NCI-H146 (cell line): ENCODE measurements at places on chromosomes 5 and 9.

DNA sequence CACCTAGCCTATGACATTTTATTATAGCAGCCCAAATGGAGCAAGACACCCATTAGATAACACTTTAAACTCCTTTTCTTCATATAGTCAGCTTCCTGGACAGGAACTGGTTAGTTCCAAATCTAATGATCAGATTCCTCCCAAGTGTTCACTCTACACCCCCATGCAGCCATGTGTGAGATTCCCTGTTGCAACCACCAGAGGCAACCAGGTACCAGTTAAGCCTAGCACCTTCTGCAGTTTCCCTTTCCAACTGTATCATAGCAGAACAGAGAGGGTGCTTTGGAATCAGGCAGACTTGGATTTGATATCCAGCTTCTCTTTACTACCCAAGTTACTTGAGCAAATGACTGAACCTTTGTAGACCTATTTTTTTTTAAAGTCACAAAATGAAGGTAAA is 296.6 kb upstream of the PCSK5 start:
- DNase-seq: no peak

- no peak for DNase-seq
Observed at GRCh38 chr5:32476891-32477290, 32.4 kb upstream of the ZFR start.

- DNase-seq: no peak
Observed at GRCh38 chr9:96852676-96853075, 1.6 kb downstream of the ZNF782 start.

- no peak for DNase-seq
Observed at GRCh38 chr9:135365013-135365768, 114.4 kb upstream of the PPP1R26 start.

DNA sequence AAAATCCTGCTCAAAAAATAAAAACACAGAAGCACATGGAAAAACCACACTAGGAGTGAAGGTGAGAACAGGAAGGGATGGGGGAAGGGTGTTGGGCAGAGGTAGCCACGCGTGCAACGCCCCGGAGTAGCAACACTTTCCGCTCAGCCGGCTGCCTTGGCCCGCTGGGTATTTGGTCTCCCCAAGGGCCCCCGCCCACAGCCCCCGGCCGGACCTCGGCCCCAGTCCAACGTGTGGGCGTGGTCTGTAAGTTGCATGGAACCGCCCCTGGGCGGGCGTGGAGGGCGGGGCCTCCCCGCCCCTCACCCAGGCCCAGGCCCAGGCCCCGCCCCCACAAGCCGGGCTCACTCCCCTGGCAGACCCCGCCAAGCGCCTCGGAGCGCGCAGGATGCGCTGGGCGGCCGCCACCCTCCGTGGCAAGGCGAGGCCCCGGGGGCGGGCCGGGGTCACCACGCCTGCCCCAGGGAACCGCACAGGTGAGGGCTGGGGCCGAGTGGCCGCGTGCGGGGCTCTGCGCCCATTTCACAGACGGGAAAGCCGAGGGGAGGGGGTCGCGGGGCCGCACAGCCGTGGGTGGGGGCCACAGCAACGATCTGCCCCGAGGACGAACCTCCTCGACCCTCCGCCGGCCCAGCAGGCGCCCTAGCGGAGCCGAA is at the start of gene SUSD3:
Gene SUSD3 (plus strand): TSS at position 347 of the 656 bp plus-strand sequence. CDS start 42 bp downstream, at position 389.
- DNase-seq: peak; percentile 67

DNA sequence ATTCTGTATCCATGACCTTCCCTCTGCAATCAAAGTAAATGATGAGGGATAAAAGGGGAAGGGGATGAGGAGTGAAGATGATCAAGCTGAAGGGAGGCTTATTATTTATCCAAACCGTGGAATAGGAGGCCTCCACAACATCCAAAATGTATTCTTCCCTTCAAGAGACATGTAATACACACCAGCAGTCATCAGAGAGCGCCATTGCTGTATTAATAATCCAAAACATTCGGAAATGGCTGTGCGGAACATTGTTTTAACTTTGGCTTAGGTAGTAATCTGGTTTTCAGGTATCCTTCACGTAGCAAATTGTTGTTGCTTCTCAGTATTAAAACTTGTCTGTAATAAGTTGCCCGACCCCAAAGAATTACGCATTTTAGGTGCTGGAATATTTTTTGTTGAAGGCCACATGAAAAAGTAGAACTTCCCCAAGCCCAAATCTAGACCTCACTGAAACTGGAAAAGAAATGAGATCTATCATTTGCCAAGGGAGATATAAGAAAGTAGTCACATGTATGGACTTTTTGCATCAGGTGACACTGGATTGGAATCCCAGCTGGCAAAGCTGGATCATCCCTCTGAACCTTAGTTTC is 2.6 kb upstream of the BOD1 start:
- peak; percentile 22 for DNase-seq

DNA sequence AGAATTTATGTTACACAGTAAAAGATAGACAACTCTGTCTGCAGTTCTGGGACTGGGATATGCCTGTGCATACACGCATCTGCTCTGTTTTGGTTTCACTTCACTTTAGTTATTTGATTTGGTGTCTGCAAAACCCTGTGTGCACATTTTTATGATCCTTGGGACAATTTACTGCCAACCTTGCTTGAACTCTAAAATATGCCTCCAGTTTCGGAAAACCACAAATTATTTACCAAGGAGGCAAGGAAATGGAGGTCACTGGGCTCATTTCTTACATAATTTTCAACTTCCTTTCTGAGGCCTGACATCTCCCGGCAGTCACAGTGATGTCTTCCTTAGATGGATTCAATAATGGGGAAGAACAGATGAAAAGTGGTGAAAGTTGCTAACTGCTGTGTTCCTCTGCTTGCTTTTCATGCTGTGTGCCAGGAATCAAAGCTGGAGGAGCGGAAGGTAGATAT is 61.2 kb upstream of the TAF11L2 start:
- no peak for DNase-seq

- DNase-seq: no peak
Observed at GRCh38 chr9:19975499-19975898, 186.7 kb upstream of the SLC24A2 start.

- no peak for DNase-seq
Observed at GRCh38 chr9:131969469-131969989, 110.1 kb downstream of the MED27 start.

DNA sequence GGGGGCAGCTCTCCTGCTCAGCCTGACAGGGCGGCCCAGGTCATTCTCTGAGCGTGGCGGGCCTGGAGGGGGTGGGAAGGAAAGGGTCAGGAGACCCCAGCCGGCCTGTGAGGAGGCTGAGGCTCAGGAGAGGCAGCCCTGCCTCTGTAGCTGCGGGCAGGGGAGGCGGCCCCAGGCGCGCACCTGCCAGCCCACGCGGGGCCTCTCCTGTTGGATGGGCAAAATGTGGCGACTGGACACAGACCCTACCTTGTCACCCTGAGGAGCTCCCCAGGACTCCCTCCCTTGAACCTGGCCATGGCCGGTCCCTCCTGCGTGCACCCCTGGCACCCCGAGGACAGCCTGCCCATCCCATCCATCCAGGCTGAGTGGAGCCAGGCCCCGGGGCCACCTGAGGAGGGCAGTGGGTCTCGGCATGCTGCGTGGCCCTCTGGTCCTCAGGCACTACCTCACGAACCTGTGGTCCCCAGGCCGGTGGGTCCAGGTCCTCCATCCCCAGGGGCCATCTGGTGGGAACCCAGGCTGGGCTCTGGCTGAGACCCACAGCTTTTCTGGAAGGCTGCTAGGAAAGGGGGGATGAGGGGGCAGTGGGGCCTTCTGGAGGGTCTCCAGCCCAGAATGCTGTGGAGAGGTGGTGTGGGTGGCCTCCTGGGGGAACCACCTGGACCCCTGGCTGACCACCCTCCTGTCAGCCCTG is 15.1 kb upstream of the NRARP start:
- DNase-seq: no peak

DNA sequence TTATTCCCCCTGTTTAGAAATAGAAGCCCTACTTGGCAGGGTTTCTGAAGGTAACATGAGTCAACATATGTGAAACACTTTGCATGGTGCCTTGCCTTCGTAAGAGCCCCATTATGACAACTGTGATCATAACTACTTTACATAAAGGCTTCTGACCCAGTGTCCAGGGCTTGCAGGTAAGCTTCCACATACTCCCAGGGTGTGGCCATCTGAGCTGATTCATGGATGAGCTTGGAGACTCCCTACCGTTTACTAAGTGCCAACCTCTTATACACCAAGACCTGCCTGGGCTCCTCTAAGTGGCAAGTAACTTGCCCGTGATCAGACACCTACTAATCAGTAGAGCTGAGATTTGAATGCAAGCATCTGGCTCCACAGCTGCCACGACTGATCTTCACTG is 62.8 kb upstream of the C5orf58 start:
- no peak for DNase-seq

- DNase-seq: no peak
Observed at GRCh38 chr5:56605231-56605630, 210.1 kb upstream of the MAP3K1 start.
